Hematopoietic multipotent progenitor cell treated with erythropoietin and hydrocortisone succinate and interleukin-3 and kit ligand, for 4 days (in vitro differentiated cells): ENCODE measurements at places on chromosomes 16 and 17.

DNA sequence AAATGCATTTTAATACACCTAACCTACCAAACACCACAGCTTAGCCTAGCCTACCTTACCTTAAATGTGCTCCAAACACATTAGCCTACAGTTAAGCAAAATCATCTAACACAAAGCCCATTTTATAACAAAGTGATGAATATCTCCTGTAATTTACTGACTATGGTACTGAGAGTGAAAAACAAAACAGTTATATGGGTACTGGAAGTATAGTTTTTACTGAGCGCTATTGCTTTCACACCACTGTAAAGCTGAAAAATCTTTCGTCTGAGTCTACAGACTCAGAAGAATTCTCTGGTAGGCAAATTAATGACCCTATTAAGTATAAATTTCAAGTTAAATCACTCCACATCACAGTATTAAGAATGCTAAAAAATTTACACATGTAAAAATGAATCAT, 3.5 kb downstream of the GRB2 start:
- DNase-seq = no peak

DNA sequence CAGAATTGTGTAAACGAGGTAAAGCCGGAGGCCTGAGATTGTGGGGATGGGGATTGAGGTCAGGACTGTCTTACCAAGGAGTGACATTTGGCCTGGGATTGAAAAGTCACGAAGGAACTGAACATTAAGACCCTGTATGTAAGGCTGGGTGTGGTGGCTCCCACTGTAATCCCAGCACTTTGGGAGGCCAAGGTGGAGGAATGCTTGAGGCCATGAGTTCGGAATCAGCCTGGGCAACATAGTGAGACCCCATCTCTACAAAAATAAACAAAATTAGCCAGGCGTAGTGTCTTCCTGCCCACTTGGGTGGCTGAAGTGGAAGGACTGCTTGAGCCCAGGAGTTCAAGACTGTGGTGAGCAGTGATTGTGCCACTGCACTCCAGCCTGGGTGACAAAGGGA, 75.5 kb downstream of the JPH3 start:
- DNase-seq = no peak

GRCh38 chr16:10992112-10992511, 47.7 kb downstream of the CLEC16A start:
- no peak for DNase-seq

DNA sequence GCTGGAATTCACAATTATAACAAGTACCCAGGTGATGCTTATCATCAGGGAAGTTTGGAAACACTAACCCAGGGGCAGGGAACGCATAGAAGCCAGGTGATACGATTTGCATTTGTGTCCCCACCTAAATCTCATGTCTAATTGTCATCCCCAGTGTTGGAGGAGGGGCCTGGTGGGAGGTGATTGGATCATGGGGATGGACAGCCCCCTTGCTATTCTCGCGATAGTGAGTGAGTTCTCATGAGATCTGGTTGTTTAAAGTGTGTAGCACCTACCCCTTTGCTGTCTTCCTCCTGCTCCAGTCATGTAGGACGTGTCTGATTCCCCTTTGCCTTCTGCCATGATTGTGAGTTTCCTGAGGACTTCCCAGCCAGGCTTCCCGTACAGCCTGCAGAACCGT, 276.3 kb downstream of the UTP18 start:
- DNase-seq = no peak

- no peak for DNase-seq
Observed at GRCh38 chr16:21100447-21100846, 50.2 kb downstream of the DNAH3 start.

GRCh38 chr17:1733759-1734158, 8.9 kb upstream of the SERPINF2 start:
- DNase-seq = no peak

- DNase-seq = no peak
Observed at GRCh38 chr17:8451933-8452614, 16.4 kb downstream of the NDEL1 start.

DNA sequence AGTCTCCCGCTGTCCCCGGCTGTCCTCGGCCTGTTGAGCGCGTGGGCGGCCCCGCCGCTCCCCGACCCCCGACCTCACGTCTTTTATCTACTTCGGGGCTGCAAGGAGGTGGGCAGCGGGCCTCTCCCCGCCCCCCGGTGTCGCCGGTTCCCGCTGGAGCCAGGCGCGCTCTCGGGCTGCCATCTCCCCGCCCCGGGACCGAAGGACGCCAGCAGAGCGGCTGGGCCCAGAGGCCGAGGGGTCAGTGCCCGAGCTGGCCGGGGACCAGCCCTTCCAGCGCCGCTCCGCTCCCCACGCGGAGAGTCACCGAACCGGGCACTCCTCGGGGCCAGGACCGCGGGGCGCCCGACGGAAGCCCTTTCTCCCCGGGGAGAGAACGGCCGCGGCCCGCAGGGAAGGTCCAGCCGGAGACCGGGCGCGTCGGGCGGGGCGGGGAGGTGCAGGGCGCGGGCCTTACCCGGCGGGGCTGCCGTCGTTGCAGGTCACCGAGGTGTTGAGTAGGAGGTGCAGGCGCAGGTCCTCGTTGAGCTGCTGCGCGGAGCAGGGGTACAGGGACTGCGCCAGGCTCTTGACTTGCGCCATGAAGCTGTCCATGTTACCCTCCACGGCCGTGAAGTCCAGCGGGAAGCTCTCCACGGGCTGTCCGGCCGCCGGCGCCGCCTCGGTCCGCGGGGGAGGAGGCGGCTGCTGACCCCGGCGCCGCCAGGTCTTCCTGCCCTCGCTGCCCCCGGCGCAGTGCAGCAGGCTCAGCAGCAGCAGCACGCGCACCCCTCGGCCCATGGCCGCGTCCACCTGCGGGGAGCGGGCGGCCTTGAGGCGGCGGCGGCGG, 643 bp downstream of the NOTUM start:
- DNase-seq = no peak

GRCh38 chr16:54930005-54930868, at the start of gene IRX5:
Gene IRX5, plus strand, starts transcription at chr16:54930865. Its CDS starts 334 bp downstream, at chr16:54931199.
- DNase-seq = peak; percentile 83

- DNase-seq = no peak
Observed at GRCh38 chr17:80724775-80725266, 180.2 kb downstream of the RPTOR start.

DNA sequence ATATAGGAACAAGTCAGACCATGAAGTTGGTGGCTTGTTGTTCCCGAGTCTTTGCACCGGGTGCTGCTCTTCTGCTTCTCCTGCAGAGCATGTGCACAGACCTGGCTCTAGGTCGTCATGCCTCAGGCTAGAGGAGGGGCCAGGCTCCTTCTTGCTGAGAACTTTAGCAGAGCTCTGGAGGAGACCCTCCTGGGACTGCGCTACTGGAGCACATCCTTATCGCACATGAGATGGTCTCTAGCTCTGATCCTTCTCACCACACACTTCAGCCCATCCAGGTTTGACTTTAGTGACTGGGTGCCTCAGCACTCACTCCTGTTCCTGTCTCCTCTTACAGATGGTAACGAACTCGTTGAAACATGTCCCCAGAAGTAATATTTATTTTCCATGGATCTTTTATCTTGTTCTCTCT, 14.9 kb downstream of the FOXK2 start:
- DNase-seq = no peak

- no peak for DNase-seq
Observed at GRCh38 chr16:67181346-67181745, 2.4 kb downstream of the MATCAP1 start.

DNA sequence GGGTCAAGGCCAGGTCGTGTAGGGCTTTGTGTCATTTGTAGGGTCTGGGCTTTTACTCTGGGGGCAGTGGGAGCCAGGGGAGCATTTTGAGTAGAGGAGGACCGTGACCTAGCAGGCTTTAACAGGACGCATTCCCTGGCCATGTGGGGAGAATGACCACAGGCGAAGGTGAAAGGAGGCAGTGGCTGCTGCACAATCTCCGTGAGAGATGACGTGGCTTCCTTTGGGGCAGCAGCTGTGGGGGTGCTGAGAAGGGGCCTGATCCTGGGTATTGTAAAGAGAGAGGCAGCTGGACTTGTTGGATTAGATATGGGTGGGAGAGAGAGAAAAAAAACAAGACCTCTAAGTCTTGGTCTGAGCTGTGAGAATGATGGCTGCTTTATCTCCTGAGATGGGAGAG, 46.0 kb downstream of the KATNIP start:
- DNase-seq = no peak

DNA sequence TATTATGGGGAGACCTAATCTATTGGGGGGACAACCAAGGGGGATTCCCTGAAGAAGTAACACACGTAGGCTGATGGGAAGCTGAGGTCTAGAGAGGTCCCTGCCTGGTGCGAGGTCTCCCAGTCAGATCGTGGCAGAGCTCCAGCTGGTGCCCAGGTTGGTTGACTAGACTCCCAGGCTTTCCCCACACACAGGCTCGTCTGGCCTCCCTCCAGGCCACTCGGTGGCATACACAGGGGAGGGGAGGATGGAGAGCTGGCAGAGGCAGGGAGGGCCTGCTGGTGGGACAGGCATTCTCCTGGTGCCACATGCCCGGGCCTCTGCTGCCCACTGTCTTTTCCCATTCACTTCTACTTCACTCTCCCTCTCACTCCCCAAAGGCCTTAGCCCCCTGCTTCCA, 8.5 kb upstream of the SOCS3 start:
- DNase-seq = no peak

GRCh38 chr16:86806838-86807351, 228.5 kb downstream of the FOXL1 start:
- no peak for DNase-seq

GRCh38 chr16:14445937-14446715, 183.9 kb downstream of the PARN start:
- no peak for DNase-seq

GRCh38 chr17:61816538-61816937, 46.8 kb downstream of the BRIP1 start:
- peak; percentile 82 for DNase-seq

DNA sequence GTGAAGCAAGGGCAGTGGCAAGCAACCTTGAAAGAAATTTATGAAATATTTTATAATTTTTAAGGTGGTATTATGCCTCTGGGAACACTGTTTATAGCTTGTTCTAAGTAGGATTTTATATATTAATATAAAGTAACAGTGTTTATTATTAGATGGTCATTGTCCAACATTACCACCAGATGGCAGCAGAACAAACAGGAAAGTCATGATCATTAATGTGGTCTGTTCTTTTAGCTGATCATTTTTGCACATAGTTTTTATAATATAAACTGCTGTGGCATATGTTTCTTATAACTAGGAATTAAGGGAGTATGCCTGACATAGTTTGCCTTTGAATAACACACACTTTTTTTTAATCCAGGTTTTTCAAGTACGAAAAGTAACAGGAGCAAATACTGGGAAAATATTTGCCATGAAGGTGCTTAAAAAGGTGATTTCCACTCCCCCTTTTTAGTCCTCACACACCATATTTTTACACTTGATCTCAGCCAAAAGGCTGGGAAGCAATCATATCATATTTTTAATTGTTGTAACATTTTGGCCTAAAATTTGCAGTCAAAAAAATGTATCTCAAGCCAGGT, 21.4 kb downstream of the RPS6KB1 start:
- DNase-seq = peak; percentile 83

DNA sequence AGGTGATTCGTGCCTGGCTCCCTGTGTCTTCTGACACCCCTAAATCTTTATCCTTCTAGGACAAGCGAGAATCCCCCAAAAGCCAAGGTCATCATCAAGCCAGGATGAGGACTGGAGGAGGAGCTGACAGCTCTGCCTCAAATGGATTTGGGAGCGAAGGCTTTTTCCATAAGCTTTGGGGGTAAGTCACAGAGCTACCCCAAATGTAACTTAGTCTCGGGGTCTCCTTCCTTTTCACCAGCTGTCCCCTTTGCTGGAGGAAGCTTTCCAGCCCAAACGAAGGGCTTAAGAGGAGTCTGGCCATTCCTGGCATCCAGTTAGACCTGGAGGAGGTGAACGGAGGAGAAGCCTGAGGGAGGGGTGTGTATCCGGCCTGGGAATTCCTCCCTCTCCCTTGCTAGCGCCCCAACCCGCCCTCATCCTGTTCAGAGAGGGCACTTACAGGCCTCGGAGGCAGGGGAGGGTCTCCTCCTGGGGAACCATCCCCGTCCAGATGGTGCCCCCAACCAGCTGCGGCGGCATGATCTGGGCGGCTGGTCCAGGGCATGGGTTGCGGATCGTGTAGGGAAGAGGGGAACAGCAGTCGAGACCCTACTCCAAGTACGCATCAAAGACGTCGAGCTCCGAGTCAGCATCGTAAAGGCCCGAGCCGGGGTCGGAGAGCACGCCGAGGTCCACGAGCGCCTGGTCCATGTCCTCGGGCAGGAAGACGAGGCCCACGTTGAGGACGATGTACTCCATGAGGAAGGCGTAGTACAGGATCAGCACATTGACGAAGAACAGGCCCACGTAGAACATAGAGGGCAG, 938 bp downstream of the DEXI start:
- DNase-seq = no peak

GRCh38 chr17:58320570-58321323, 7.8 kb downstream of the TSPOAP1 start:
- DNase-seq = no peak

DNA sequence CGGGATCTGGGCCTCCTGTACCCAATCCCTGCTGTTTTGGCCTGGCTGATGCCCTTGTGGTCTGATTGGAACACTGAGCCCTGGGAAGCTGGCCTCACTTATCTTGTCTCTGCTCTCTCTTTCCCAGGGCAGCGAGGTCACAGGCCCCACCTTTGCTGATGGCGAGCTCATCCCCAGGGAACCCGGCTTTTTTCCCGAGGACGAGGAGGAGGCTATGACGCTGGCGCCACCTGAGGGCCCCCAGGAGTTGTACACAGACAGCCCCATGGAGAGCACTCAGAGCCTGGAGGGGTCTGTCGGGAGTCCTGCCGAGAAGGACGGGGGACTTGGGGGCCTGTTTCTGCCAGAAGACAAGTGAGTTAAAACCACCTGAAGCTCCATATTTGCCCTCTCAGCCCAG, 126.0 kb downstream of the RAB11FIP4 start:
- DNase-seq = peak; percentile 45

DNA sequence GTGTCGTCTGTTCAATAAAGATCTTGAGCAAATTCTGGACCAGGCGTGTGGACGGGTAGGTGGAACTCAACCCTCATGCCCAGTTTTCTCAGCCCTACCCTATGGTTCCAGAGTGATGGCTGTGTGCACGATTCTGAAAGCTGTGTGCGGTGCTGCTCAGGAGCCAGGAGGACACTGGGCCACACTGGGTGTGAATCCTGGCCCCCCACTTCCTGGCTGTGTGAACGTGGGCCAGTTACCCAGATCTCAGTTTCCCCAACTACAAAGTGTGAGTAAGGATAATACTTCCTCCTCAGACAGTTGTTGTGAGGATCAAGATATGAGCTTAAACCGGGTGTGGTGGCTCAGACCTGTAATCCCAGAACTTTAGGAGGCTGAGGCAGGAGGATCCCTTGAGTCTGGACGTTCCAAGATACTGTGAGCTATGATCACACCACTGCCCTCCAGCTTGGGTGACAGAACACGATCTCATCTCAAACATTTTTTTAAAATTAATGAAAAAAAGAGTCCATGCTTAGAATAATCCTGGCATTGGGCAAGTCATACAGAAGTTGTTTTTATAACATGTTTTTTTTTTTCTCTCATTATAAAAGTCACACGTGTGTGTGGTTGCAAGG, 14.7 kb upstream of the MPRIP start:
- no peak for DNase-seq
